ENCODE measurements at places on chromosomes 11 and 22. TPM values are rescaled to one million over a fixed set of nuclear protein-coding genes. Genes with fewer than 3 reads are reported as not detected.
A peak's percentile ranks its signal among the peaks of the same experiment; 100 is the strongest.

- DNase-seq, result no peak
Observed at GRCh38 chr11:114155116-114155515, 95.6 kb downstream of the ZBTB16 start.

DNA sequence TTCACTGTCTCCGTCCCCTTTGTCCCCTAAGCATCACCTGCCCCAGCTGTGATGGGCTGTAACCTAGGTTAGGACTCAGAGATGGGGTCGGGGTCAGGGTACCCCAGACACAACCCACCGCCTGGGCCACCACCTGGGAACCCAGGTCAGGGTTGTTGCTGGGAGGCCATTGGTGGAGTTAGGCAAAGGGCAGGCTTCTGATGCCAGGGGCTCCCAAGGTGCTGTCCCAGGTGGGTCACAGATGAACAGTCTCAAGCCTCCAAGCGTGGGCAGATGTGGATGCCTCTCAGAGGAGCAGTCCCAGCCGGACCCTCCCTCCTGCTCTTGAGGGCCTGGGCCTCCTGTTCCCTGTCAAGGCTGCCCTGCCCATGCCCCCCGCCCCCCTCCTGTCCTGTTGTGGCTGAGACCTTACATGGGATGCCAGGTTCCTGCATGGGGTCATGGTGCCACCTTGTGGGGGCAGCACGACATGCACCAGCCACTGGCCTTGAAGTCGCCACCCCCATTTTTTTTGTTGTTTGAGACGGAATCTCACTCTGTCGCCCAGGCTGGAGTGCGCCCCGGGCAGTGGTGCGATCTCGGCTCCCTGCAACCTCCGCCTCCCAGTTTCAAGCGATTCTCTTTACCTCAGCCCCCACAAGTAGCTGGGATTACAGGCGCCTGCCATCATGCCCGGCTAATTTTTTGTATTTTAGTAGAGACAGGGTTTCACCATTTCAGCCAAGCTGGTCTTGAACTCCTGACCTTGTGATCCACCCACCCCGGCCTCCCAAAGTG is 12.1 kb downstream of the GATD1 start:
- DNase-seq, result peak; percentile 61

DNA sequence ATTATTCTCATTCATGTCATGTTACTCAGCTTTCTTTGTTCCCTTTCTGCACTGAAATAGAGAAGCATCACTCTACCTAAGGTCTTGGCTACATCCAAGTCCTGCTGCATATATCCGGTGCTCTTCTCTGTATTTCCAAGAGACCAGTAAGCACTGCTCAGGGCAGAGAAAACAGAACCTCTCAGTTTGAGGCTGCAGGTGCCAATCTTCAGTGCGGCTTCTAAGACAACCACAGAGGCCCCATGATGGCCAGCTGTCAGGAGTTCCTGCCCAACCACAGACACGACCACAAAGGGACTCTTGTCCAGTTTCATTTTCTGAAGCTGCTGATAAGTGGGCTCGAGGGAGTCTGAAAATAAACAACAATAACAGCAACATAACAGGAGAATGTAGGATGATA is 378.4 kb upstream of the PITPNB start:
- DNase-seq, result peak; percentile 46

MUC2 gene
- not detected for total RNA-seq

- DNase-seq, result peak; percentile 77
Observed at GRCh38 chr11:114348200-114349191, 51.8 kb downstream of the C11orf71 start.

RAD9A gene
- 13.3 TPM for total RNA-seq

DNA sequence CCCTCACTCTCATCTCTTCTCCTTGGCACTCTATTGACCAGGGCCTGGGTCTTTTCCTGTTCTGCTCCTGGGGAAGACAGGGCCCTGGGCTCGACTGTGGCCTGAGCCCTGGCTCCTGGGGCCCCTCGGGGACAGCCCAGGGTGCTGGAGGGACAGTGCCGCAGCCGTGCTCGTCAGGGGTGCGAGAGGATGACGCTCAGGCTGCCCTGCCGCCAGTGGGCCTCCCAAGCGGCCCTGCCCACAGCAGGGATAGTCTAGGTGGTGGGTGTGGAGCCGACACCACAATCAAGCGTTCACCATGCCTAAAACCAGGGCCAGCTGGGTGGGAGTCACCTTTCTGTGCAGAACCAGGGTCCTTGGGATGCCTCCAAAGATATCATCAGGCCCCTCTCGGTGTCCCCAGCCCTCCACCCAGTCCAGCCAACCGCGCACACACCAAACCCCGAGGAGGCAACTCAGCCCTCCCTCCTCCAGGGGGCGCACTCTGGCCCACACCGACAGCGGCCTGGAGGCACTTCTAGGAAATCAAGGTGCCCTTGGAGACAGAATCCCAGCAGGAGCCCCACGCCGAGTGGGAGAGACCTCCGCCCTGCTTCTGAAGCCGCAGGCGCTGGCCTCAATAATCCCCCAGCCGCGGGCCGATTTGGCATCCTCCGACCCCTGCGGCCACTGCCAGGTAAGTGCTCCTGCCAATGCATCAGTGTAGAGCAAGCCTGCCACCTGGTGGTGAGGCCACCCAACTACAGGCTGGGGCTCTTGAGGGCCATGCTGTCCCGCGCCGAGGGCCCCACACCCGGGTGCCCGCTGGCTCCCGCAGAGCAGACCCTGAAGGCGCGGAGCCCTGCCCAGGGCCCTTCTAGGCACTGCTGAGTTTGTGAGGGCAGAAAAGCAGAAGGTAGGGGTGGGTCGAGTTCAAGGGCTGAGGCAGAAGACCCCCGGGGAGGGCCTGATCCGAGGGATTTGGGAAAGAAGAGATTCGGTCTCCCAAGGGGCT is 496.4 kb downstream of the BUD13 start:
- DNase-seq, result peak; percentile 44

PRR33 gene
- not detected for total RNA-seq

DNA sequence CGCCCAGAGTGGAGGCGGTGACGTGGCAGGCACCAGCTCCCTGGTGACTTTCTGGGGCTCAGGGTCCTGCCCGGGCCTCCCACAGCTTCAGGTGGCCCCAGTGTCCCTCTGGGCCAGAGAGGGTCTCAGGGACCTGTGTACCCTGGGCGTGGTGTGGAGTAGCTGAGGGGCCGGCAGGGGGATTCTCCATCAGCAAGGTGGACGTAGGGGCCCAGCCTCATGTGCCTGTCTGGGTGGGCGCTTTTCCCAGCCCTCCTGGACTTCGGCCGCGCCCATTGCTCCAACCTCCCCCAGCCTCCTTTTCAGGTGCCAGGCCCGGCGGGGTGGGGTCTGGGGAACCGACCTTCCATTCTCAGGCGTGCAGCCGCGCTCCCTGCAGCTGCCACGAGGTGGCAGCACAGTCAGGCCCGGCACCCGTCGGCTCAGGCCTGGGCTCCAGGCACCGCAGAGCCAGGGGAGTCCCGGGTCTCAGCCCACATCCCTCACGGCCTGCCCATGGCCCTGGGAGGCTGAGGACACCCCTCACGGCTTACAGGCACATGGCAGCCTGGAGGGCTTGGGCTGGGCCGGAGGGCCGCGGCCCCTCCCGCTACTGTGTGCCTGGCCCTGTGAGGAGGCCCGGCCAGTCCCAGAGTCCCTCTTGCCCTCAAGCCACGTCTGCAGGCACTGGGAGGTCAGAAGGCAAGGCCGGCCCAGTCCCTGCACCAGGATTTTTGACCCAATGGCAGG is 19.9 kb upstream of the MUC5B start:
- DNase-seq, result peak; percentile 43

DNA sequence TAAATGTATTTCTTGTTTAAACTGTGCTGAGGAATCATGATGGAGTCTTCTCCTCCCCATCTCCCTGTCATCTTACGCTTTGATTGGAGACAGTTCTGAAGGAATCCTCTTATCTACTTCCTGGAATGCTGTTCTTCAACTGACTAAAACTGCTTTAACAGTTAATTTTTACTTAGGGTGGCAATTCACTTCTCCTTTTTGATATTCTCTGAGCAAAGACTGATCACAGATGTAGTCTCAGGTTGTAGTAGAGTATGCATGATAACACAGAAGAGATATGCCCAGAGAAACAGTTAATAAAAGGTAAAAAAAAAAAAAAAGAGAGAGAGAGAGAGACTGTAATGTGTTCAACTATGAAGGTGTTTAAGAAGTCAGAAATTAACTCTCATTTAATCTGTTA is 1.4 kb upstream of the CASP5 start:
- DNase-seq, result no peak

DNA sequence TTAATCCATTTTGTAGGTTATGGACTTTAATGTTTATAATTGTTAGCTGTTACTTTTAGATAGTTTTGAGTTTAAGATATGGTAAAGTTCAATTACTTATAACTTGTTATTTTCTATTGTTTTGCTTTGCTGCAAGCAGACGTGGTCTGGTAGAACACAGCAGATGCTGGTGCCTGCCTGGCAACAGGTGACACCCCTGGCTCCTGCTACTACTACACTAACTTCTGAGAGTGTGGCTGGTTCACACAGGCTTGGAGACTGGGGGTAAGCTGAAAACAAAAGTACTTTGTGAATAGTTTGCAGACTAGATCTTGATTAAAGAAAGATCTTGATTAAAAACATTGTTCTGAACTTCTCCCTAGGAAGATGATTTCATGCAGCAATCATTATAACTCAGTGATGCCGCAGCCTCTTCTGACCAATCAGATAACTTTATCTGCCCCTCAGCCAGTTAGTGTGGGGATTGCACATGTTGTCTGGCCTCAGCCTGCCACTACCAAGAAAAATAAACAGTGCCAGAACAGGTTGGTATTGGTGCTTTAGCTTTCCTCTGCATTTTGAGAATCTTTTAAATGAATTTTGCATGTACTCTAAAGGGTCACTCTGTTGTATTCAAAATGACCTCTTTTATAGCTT is 90.4 kb downstream of the HIPK3 start:
- DNase-seq, result no peak

CDKN1C gene
- total RNA-seq, result 6.2 TPM

RAB3IL1 gene
- total RNA-seq, result 0.12 TPM

DNA sequence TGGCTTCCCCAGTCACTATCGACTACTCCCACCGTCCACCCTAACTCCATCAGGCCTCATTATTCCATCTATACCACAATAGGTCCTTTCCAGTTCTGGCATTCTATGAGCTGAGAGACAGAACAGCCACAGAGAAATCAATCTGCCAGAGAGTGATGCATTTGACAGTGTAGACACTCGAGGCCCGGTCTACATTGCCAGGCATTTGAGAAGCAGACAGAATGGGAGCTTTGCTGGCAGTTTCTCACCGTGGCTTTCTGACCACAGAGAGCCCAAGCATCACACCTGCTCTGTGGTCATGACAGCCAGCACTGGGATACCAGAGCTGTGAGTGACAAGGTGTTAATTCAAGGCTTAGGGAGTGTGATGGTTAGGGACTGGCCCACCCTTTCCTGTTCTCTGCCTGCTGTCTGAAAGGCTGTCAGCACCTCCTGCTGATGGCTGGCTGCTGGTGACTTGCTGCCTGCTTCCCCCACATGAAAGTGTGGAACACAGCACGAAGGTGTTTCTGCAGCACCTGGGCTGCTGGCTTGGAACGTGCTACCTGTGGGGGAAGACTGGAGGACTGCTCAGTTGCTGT is 137.8 kb downstream of the KIRREL3 start:
- no peak for DNase-seq
